ENCODE measurements at places on chromosomes 1 and 21.
A peak's percentile ranks its signal among the peaks of the same experiment; 100 is the strongest.

GRCh38 chr1:62826901-62827300, 43.0 kb downstream of the ATG4C start:
- no peak for DNase-seq

GRCh38 chr1:110879758-110880606, 7.0 kb downstream of the CD53 start:
- no peak for DNase-seq

- no peak for DNase-seq
Observed at GRCh38 chr1:231636157-231636556, 9.6 kb downstream of the DISC1 start.

GRCh38 chr1:2610036-2610959, 22.5 kb downstream of the MMEL1 start:
- no peak for DNase-seq

DNA sequence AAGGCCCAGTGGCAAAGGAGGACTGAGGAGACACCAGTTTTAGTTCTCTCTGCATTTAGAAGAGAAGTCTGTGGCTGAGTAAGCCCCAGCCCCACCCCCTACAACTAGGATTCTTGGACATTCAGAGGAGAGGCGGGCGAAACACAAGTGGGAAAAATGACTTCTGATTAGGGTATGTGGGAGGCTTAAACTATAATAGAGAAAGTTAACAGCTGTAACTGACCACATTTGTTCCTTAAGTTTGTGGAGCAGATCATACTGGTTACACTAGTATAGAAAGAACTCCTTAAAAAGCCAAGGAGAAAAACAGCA, 11.2 kb upstream of the TRIM33 start:
- DNase-seq: no peak

DNA sequence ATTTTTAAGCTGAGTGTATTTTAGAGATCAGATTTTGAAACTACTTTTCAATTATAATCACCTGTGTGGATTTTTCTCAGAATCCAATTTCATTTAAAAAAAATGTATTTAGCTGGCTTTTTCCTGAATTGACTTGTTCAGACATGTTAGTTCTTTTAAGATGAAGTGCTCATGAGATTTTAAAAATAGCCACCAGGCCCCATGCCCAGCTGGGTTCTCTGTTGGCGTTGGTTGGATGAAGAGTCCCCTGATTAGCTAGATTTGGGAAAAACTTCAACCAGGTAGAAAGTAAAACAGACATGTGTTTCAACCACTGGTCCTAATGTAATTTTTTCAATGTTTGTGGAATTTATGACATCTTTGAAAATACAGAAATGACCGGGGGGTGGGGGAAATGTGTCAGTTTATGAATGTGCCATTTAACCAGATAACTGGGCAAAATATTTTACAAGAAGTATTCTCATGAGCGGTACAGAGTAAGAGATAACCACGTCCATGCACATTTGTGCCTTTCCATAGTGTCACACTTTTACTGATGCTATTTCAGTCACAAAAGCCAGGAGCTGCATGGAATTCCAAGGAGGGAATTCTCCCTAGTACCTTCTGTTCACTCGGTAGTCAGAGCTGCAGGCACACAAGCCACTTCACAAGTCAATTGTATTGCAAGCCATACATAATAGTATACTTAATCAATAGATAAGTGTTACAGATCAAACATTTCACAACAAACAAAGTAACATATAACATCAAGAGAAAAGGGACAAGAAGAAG, 51.1 kb downstream of the KCNK1 start:
- DNase-seq: no peak

- DNase-seq: no peak
Observed at GRCh38 chr21:38714039-38714817, 91.5 kb upstream of the ETS2 start.

- DNase-seq: peak; percentile 65
Observed at GRCh38 chr1:6489799-6490180, 1.7 kb downstream of the PLEKHG5 start.

GRCh38 chr1:208562151-208562960, 318.2 kb upstream of the PLXNA2 start:
- DNase-seq: no peak

GRCh38 chr1:175481126-175482070, 262.0 kb downstream of the TNR start:
- DNase-seq: no peak

- DNase-seq: no peak
Observed at GRCh38 chr1:22117851-22118250, 25.0 kb downstream of the WNT4 start.

DNA sequence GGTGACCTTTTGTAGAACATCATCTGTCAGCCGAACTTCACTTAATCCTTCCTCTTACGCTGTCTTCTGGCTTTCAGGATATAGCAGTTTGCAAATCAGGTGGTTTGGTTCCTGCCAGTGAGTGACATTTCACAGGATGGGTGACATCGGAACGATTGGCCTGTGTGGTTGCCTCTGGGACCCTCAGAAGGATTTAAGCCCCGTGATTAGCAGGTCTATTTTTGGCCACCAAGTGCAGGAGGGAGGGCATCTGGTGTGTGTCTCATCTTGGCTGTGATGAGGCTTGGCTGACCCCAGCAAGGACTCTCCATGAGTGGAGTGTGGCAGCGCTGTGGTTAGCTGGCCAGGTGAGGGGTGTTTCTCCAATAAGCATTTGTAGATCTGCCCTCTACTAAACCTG, 407.6 kb upstream of the VAMP3 start:
- DNase-seq: peak; percentile 56

DNA sequence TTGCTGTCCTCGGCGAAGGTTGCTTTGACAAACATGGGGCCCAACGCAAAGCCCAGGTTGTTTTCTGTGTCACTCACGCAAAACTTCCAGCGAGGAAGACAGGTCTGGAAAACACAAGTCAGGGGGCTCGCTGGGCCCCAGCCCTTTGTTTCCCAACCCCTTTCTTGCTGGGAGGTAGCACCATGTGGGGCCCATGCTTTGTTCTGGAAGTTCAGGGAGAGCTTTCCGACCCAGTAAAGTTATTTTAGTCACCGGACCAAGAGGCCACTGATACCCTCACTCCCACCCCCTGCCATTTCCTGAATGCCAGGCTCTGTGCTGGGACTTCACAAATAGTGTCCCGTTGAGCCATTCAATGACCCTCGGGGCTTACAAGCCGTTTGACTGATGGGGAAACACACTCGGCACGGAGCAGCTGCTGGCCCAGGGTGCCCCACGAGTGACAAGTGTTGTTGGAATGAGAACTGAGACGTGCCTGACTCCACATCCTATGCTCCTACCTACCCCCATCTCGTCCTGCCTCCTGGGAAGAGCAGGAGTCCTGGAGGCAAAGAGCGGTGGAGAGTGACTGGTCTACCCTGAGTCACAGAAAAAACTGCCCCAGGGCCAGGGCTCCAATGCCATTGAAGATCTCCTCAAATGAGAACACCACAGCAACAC, 52.0 kb downstream of the ECE1 start:
- no peak for DNase-seq

- DNase-seq: no peak
Observed at GRCh38 chr1:2946291-2946690, 75.0 kb upstream of the ACTRT2 start.

DNA sequence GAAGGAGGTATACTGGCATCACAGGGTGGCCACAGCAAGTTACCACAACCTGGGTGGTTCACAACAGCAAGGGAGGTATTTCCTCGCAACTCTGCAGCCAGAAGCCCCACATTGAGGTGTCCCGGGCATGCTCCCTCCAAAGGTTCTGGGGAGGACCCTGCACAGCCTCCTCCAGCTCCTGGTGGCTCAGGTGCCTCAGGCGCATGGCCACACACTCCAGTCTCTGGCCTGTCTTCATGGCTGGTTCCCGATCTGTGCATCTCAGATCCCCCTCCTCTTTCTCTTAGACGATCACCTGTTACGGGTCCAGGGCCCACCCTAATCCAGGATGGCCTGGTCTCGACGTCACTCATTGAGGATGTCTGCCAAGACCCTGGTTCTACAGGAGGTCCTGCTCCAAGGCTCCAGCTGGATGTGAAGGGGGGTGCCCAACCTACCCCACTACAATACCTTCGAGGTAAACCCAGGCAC, 6.7 kb upstream of the ARF1 start:
- DNase-seq: peak; percentile 5

GRCh38 chr21:32214654-32215305, 64.1 kb downstream of the MIS18A start:
- DNase-seq: no peak

- no peak for DNase-seq
Observed at GRCh38 chr1:101739826-101740330, 256.8 kb downstream of the OLFM3 start.

DNA sequence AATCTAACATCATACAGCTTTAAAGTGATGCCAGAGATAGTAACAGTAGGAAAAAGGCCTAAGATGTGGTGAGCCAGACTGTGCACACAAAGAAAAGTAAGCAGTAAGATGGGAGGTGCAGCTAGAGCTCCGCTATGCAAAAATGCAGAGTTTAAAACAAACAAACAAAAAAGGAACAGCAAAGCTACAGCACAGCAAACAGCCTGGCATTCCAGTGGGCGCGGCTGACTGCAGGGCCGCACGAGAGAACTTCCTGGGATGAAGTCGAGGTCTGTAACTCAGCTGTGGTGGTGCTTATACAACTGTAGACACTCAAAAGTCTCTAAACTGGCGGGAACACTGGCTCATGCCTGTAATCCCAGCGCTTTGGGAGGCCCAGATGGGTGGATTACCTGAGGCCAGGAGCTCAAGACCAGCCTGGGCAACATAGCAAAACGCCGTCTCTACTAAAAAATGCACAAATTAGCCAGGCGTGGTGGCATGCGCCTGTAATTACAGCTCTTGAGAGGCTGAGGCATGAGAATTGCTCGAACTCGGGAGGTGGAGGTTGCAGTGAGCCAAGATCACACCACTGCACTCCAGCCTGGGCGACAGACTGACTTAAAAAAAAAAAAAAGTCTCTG, 30.1 kb downstream of the PRDM15 start:
- DNase-seq: no peak

GRCh38 chr1:97427371-97427770, 493.5 kb downstream of the DPYD start:
- DNase-seq: no peak

- no peak for DNase-seq
Observed at GRCh38 chr1:174957829-174958228, 41.9 kb upstream of the CACYBP start.

DNA sequence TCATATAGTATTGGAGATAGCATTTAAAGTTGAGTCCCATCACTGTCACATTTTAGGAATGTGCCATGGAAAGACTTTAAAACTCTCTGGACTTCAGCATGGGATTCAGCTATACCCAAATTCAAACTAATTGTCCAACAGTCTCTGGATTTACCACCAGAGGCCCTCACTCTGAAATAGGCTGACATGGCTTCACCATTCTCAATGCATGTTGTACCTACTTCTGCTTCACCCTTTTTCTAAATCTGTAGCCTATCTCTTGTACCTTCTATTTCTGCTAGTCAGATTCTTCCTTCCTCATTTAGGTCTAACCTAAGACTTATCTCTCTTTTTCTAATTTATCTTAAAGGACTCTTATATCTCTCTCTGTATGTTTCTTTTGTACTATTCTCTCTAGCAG, 512.7 kb upstream of the ZRANB2 start:
- no peak for DNase-seq

DNA sequence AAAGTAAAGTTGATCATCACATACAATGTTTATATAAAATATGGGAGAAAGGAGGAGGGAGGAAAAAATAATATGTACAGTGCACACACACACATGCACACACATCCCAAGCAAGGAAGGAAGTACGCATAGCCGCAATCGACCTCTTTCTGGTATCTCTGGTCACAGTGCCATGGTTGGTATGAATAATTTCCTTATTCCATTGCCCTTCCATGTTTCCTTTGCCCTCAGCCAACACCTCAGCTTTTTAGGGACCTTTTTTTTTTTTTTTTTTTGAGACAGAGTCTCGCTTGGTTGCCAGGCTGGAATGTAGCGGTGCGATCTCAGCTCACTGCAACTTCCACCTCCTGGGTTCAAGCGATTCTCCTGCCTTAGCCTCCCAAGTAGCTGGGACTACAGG, 20.6 kb downstream of the CITED4 start:
- DNase-seq: no peak

DNA sequence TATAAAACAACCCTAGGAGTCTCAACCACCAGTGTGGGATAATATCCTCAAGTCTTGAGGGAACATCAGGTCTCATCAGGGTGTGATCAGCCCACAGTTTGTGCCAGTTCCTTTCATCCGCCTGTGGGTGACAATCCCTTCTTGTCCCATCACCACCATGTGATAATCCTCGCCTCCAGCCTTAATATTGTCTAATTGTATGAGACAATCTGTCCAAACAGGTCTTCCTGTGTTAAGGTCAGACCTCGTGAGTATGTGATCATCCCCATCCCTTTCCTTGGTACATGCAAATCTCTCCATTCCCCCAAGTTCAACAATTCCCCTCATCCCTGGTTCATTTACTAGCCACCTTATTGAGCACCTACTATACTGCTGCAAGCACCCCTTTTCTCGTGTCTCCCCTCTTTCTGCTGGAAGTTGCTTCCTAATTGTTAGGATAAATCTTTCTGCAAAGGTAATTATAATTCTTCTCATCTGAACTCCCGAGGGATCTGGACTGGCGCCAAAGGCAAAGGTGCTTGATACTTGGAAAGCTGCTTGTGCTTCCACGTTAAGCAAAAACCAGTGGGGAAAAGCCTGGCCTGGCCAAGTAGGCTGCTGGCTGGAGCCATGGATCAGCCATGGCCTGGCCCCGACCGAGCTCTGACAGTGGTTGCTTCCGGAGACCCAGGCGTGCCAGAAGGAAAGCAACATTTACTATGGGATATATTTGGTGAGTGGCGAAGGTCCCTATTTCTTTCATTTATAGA, 92.5 kb downstream of the RNF220 start:
- no peak for DNase-seq

GRCh38 chr1:154304664-154305337, 16.1 kb upstream of the AQP10 start:
- DNase-seq: no peak

DNA sequence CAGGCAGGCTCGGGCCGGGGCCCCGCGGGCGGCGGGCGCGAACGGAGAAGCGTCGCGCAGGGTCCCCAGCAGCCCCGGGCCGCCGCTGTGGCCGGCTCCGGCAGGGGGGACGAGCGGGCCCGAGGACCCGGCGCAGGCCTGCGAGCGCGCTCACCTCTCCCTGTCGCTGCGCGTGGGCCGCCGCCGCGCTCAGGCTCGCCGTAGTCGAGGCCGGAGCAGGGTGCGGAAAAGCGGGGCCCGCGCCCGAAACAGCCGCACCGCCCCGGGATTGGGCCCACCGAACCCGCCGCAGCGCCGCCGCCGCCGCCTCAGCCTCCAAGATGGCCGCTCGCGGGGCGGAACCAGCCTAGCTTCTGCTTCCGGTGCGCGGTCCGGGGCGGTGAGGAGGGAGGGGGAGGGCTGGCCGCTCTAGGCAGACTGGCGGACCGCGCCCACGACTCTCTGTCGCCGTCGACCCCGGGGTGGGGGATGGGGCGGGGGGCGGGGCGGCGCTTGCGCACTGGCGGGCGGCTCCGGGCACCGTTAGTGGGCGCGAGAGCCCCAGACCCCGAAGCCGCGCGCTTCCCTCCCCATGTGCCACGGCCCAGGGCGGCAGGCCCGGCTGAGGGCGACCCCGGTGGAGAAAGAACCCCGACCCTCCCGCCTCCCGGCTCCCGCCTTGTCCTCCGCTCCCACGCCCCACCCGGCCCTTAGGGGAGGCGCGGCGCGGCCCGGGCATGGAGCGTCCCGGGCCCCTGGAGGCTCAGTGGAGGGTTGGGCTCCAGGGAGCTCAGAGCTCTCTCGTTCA, at the start of gene UBE2J2:
Gene UBE2J2 (minus strand): TSS at position 343 of the 787 bp plus-strand sequence. CDS start 5,862 bp downstream, outside the sequence.
- peak; percentile 96 for DNase-seq

GRCh38 chr1:111988743-111989453, 570 bp downstream of the KCND3 start:
- DNase-seq: peak; percentile 31

Data from left ventricle myocardium inferior (tissue), 1 donor.